Activated CD4-positive, alpha-beta T cell treated with anti-CD3 and anti-CD28 coated beads for 1 hour (primary cell): ENCODE measurements at places on chromosomes 2 and 18.

DNA sequence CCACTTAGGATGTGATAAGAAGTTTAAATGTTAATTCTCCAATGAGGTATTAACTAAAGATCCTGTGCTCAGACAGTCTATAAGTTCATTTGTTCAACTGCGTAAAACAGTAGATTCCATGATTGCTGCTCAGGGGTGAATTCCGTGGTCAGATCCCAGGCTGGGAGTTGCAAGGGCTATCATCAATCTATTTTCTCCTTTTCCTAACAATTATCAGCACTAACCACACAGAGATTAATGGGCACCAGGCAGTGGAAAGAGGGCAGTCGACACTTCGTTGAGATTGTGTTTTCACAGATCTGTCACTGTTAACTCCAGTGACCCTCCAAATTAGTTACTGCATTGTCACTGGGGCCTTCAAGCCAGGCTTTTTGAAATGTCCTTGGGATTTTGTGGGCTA, 154.1 kb upstream of the SPRED2 start:
- DNase-seq = no peak

- DNase-seq = no peak
Observed at GRCh38 chr2:42979870-42980763, 187.7 kb upstream of the HAAO start.

- no peak for DNase-seq
Observed at GRCh38 chr2:171550613-171551012, 28.3 kb downstream of the CYBRD1 start.

- DNase-seq = no peak
Observed at GRCh38 chr2:13000664-13001363, 284.1 kb downstream of the TRIB2 start.

DNA sequence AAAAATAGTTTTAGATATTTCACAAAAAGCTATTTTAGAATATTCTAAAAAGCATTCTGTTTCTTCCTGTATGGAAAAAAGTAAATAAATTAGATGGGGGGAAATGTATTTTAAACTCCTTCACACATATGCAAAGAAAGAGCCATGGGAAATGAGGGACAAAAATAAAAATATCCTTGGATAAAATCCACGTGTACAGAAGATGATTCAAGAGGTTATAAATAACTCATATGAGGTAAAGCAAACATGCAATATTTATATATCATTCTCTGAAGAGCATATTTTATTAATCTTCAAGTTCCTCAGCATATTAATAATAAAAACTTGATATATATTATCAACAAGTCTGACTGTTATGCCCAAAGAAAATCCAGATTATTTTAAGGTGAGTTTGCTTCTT, 8.8 kb upstream of the GFPT1 start:
- no peak for DNase-seq

DNA sequence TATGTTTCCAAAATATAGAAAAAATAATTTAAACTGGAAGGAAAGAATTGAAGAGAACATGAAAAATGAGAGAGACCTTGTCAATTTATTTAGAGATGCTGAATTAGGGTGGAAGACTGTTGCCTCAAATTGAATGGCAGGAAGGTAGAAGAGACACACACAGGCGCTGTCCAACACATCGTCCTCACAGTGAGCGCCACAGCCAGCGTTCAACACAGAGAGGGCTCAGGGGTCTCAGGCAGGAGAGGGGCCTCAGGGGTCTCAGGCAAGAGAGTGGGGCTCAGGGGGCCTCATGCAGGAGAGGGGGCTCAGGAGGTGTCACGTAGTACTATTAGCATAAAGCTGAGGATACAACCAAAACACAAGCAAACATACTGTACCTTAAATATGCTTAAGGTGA, 65.7 kb downstream of the TMEM18 start:
- no peak for DNase-seq

DNA sequence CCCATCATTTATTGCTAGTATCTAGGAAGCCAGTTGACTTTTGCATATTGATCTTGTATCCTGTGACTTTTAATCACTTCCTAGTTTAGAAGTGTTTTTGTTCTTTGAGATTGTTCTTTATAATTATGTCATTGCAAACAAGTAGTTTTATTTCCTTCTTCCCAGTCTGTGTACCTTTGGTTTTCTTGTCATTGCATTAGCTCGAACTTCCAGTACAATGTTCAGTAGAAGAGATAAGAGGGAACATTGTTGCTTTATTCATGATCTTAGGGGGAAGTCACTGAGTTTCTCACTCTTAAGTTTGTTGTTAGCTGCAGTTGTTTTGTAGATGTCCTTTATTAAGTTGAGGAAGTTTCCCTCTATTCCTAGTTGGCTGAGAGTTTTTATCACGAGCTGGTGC, 61.0 kb downstream of the TRAPPC12 start:
- DNase-seq = no peak

GRCh38 chr2:106010818-106011355, 183.2 kb downstream of the UXS1 start:
- DNase-seq = no peak

DNA sequence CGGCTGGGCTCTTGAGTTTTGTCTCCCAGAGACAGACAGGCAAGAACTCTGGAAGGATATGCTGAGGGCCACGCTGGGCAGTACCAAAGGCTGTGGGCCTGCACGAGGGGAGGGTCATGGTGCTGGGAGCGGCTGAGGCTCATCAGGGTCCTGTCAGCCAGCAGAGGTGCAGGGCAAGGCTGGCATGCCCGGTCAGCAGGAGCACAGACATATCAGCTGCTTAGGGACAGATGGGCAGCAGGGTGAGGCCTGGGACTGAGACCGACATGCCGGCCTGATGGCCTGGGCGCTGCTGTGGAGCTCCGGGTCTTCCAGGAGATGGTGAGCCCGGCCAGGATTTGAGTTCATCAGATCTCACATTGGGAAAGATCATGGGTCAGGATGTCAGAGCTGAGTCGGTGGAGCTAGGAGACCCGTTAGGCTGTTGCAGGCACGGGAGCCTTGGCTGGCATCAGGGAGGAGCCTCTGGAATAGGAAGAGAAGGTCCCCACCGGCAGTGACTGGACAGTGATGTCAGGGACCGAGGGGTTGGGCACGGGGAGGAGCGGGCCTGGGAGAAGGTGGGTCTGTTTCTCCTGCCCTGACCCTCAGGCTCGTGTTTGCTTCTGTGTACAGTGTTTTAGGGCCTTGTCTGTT, 18.8 kb downstream of the CNDP2 start:
- DNase-seq = no peak

DNA sequence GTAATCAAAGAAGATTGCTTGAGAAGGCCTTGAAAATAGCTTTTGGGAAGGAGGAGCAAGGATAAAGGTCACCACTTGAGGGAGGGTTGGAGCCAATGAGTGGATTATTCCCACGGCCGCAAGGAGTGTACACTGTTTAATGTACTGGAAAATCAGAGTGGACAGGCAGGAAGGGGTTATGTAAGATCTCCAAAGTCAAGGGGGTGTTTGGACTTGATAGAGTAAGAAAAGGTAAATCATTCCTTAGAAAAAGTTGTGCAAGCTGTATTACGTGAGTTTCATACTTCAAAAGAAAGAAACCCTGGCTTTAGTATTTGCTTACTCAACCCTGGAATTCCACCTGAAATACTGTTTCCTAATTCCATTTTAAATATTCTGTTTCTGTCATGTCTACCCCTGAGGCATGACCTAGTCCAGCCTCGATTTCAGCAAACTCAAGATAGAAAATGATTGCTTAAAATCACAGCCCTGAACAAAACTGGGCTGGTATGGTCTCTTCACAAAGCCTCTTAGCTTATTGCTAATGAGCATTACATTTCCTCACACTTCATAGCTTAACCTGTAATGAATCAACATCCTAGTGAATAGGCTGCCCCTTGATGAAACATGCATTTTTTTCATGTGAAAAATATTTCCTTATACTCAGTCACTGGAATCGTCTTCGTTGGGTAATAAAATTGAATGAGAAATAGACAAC, 1.1 kb downstream of the MREG start:
- DNase-seq = no peak

- no peak for DNase-seq
Observed at GRCh38 chr2:108858894-108859293, 72.3 kb downstream of the CCDC138 start.

- DNase-seq = no peak
Observed at GRCh38 chr2:39308778-39309177, 65.0 kb upstream of the CDKL4 start.

DNA sequence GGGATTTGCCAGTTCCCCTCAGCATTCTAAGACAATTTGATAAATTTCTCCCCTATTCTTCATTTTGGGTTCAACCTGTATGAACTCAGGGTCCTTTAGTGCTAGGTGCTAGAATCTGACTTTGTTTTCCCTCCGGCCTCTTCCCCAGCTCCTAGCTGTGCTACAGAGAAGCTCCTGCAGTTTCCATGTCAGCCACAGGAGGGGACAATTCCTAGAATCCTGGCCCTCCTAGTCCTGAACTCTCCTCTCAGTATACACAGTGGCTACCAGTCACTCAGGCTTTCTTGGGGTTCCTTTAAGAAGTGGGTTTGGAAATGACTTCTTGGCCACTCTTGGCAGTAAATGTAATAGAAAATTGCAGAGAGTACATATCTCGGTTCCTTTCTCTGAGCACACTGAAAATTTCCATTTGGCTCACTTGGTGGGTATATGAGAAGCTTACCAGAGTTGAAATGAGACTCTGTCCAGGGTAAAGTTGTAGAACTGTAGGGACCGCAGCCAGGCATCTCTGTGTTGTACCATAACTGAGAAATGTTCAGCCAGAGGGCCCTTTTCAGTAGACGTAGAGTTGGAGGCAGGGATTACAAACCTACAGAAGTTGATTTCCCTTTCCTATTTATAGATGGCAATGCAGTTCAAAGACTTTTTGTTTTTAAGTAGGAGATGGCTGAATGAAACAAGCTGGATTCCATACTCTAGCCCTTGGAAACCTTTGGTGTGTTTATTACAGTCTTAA, 5.0 kb upstream of the CHST10 start:
- DNase-seq = no peak

DNA sequence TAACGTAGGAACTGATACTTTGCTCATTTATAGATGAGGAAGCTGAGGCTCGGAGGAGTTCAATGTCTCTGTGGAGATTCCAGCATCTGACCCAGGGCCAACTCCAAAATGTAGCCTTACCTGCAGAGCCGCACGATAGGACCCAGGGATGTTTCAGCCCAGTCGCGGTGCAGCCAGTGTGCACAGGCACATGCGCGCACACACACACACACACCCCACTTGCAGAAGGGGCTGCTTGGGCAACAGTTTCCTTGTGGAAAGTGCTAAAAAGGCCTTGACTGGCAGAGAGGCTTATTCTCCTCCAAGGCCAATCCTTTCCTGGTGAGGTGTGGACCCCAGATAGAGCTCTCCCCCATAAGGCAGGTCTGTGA, 101.7 kb downstream of the ZFP36L2 start:
- DNase-seq = no peak

- DNase-seq = no peak
Observed at GRCh38 chr2:137357634-137358033, 592.3 kb downstream of the THSD7B start.

GRCh38 chr2:133447303-133447702, 121.0 kb downstream of the NCKAP5 start:
- DNase-seq = no peak

- no peak for DNase-seq
Observed at GRCh38 chr2:12479065-12479601, 237.6 kb upstream of the TRIB2 start.

GRCh38 chr2:165192729-165193128, 11.1 kb downstream of the SCN3A start:
- no peak for DNase-seq

DNA sequence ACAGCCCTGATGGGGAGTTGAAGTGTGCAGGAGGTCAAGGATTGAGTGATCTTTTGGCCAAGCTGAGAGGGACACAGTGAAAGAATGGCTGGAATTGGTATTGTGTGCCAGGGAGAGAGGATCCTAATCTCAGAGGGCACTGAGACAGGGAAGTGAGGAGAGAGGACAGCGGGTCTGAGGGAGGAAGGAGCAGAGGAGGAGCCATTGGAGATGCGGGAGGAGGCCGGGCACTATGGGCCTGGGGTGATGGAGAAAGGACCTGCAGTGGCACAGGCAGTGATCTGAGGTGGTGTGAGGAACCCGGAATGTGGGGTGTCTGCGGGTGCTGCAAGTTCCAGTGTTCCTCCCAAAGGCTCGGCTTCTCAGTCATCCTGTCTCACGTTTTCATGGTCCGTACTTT, 26.8 kb downstream of the RNF144A start:
- no peak for DNase-seq

DNA sequence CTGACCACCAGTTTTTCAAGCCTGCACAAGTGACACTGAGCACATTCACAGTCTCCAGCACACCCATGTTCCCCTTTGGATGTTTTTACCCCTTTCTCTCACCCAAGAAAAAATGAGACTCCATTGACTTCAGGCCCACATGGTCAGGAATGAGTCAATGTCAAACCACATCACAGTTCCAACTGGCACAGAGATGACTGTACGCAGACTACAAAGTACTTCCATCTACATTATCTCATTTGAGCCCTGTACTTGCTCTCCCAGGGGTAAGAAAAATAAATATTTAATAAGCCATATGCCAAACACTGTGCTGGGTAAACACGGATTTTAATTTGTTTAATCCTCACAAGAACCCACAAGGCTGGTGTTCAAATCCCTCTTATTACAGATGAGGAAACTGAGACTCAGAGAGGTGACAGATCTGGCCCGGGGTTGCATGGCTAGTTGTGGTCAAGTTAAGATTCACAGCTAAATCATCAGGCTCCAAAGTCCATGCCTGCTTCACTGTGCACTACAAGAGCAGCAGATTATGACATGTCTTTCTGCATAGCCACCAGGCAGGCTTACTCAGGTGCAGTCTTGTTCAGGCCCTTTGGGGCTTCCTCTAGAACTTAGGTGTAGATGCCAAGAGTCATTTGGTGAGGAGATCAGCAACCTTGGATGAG, 106.1 kb downstream of the TXNL1 start:
- DNase-seq = no peak

- no peak for DNase-seq
Observed at GRCh38 chr18:33578518-33579348, 714 bp downstream of the ASXL3 start.

- DNase-seq = no peak
Observed at GRCh38 chr18:21203542-21204241, 38.3 kb upstream of the GREB1L start.

DNA sequence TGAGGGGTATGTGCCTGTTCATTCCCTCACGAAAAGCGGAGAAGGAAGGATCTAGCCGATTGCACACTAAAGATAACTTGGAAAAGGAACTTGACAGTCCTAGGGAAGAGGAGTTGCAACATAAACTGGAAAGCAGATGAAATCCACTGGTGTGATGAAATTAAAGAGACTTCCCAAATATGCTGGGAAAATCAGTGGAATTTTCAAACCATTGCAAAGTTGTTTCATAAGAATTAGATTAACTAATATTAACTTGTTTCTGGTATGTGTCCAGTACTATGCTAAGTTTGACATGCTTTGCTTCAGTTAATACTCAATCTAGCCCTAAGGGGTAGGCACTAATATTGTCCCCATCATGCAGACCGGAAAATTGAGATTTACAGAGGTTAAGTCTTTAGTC, 222.7 kb downstream of the IKZF2 start:
- DNase-seq = no peak

DNA sequence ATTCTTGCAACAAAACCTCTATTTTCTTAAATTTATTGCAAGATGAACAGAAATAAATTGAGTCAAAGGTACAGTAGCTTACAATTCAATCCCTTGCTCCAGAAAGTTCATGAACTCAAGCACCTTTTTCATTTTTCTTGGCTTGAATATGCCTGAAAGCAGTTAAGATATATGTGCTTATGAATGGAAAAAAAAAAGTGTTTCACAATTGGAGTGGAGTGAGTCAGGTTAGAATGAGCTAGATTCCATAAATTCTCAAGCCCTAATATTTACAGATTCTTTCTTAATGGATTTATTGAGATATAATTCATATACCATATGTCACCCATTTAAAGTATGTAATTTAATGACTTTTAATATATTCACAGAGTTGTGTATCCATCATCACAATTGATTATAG, 39.6 kb upstream of the NEMP2 start:
- DNase-seq = no peak

- DNase-seq = no peak
Observed at GRCh38 chr2:75896779-75897366, 186.2 kb upstream of the GCFC2 start.
